NCI-H2081 treated with DMSO at 0.1 percent for 48 hours (cell line): ENCODE measurements at places on chromosomes 3 and 15.

- no peak for DNase-seq
Observed at GRCh38 chr3:46368569-46368968, 2.2 kb upstream of the CCR5 start.

- DNase-seq, result no peak
Observed at GRCh38 chr15:79721256-79721655, 175.6 kb downstream of the MTHFS start.

DNA sequence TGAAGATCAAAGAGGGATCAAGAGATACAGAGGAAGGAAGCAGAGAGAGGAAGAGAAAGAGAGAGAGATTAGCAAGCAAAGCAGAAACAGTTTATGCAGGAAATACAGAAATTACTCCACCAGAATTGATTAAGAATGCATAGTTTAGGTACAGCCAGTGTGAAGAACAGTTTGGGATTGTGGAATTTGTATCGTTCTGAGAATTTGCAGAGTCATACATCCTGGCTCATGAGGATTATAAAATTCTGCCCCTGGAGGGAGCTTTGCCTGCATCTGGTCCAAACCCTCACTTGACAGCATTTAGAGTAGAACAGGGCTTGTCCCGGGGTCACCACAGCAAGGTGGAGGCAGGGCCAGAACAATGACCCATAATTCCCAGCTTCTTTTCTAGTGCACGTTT lies 44.1 kb downstream of the MASP1 start:
- no peak for DNase-seq

DNA sequence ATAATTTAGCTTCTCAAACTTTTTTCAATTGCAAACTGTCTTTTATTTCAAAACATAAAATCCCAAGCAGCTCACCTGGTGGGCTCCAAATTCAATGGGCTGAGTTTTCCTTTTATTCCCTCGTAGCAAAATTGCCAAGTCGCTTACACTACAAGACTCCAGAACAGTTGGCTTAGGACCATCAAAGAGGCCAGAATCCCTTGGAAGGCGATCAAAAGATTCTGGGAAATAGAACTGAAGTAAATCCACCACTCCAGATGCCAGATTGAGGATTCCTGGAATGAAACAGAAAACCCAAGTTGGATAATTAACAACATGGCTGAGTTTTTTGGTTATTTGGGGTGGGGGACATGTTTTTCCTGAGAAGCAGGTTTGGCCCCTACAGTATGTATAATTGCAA lies 87.7 kb upstream of the DCLK3 start:
- no peak for DNase-seq

GRCh38 chr3:160601288-160601687 lies 35.9 kb upstream of the KPNA4 start:
- no peak for DNase-seq
